ENCODE measurements at places on chromosomes 6 and 20. TPM values are rescaled to one million over a fixed set of nuclear protein-coding genes. Genes with fewer than 3 reads are reported as not detected.
A peak's percentile ranks its signal among the peaks of the same experiment; 100 is the strongest.

C6orf15 gene
- not detected for total RNA-seq

STX11 gene
- total RNA-seq: 1.4 TPM

HSPA12B gene
- total RNA-seq: 3.9 TPM

ENPP3 gene
- total RNA-seq: 25.0 TPM

TXLNB gene
- 0.32 TPM for total RNA-seq

DNA sequence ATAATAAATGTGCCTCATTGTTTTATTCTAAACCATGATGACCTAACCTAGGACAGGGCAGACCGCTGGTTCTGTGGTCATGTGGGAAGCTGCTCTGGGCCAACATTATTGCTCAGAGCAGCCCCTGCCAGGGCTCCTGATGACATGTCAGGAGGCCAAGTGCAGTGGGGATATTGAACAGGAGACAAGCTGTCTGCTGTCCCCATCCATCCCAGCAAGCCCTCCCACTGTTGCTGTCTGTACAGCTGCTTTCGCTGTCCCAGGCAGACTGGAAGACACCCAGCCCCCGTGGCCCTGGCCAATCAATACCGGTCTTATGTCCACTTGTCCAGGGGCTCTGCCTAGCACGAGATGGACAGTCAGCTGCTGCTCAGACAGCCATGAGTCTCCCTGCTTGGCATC is 43.2 kb upstream of the FNDC1 start:
- no peaks in the 10 kb centered on the region for H3K27me3 ChIP-seq
- H3K36me3 ChIP-seq: no peaks in the 10 kb centered on the region
- H3K4me1 ChIP-seq: no peaks in the 10 kb centered on the region
- no peak overlapping the region for H3K4me3 ChIP-seq
- no peak overlapping the region for H3K27ac ChIP-seq

GRCh38 chr6:168370310-168370991 is 50.9 kb upstream of the DACT2 start:
- H3K4me1 ChIP-seq: no peaks in the 10 kb centered on the region
- H3K36me3 ChIP-seq: no peaks in the 10 kb centered on the region
- no peak overlapping the region for H3K27ac ChIP-seq
- DNase-seq: peak; percentile 78
- H3K4me3 ChIP-seq: no peak overlapping the region

GRCh38 chr6:36697481-36697903 is at the start of gene RAB44:
RAB44 (plus strand) TSS chr6:36697826; CDS start chr6:36704236, 6,410 bp downstream.
- H3K4me3 ChIP-seq: no peak within 1 kb of the TSS
- no peak within 1 kb of the TSS for H3K27ac ChIP-seq
- H3K27me3 ChIP-seq: no peaks in the 10 kb centered on the region
- H3K36me3 ChIP-seq: no peaks in the 10 kb centered on the region
- DNase-seq: no peak

GRCh38 chr6:102223942-102224341 is 830.4 kb downstream of the GRIK2 start:
- no peaks in the 10 kb centered on the region for H3K36me3 ChIP-seq
- H3K4me3 ChIP-seq: no peak overlapping the region
- H3K27me3 ChIP-seq: no peaks in the 10 kb centered on the region
- no peak for DNase-seq
- no peaks in the 10 kb centered on the region for H3K4me1 ChIP-seq

DNA sequence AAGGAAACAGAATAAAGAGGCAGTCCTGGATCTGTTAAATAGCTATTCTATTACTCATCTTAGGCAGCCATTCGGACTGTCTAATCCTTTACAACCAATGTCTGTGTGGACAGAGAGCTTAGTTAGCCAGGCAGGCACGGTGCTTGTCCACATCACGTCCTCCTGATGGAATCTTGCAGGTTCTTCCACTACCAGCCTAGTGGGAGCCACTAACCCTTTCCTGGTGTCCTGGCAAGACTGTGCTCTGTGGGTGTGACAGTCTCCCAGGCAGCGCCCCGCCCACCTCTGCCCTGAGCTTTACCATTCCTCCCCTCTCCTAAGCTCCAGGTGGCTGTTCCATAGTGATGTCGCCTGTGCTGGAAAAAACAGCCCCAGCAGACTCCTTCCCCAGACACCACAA is 78.3 kb upstream of the CLDN20 start:
- no peak overlapping the region for H3K4me3 ChIP-seq
- H3K4me1 ChIP-seq: peaks cover 9% of the 10 kb centered on the region
- no peaks in the 10 kb centered on the region for H3K36me3 ChIP-seq
- no peaks in the 10 kb centered on the region for H3K27me3 ChIP-seq

Data from prostate gland (tissue), 2 donors.